NCI-H748 treated with DMSO at 0.1 percent for 48 hours (cell line): ENCODE measurements at places on chromosomes 3 and 15.

GRCh38 chr3:105826778-105827634, 41.8 kb downstream of the CBLB start:
- DNase-seq: no peak

- DNase-seq: no peak
Measured at GRCh38 chr3:52248165-52248541, 2.6 kb downstream of the PPM1M start.

- no peak for DNase-seq
Measured at GRCh38 chr15:86623236-86623635, 543.6 kb downstream of the AGBL1 start.

DNA sequence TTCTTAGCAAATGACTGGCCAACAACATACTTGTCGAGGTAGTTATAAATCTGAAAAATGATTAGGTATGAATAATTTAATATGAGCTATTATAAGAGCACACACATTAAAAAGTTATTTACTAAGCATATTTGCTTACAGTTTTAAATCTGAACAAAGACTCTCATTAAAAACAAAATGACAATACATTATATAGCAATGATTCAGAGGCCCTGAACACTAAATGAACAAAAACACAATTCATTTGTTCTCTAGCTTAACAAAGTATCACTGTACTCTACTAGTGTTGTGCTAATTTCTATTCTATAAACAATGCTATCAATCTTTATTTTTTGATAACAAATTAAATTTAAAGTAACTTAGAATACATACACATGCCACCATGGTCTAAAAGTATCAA, 21.0 kb downstream of the CLPX start:
- no peak for DNase-seq

- no peak for DNase-seq
Measured at GRCh38 chr15:31554261-31554660, 227.6 kb downstream of the KLF13 start.

DNA sequence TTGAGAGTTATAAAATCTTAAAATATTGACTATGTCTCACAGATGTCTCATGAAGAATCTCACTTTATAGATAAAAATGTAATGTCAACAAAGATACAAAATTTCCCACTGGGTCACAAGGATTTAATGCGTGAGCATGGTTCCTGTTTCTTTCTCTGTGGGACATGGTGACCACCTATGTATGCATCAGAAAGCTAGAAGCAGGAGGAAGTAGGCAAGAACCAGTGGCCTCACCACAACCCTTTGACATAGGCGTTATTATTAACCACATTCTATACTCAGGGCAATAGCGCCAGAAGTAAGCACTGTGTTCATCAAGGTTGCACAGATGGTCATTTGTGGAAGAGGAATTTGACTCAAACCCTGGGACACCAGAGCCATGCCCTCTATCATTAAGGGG, 11.7 kb upstream of the ADAMTS17 start:
- no peak for DNase-seq

GRCh38 chr3:124137216-124137615, 145.3 kb upstream of the ROPN1 start:
- DNase-seq: peak; percentile 93

GRCh38 chr3:187942658-187943241, 197.5 kb upstream of the BCL6 start:
- no peak for DNase-seq

DNA sequence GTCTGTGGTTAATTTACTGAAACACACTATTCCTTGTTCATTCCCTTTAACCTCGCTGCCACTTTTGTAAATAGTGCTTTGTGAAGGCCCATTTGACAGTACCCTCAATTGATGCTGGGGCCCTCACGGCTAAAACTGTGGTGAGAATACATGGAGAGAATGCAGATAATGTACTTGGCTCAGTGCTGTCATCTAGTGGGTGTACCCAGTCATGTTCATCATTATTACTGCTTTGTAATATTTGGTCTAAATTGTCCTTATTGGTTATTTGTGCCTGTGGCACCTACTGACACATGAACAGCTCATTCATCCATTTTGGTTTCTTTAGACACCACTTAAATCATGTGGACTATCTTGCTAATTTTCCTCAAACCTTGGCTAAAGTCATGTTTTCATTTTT, 543.6 kb downstream of the EDEM1 start:
- DNase-seq: no peak

GRCh38 chr3:36615861-36616260, 148.5 kb downstream of the DCLK3 start:
- DNase-seq: no peak

DNA sequence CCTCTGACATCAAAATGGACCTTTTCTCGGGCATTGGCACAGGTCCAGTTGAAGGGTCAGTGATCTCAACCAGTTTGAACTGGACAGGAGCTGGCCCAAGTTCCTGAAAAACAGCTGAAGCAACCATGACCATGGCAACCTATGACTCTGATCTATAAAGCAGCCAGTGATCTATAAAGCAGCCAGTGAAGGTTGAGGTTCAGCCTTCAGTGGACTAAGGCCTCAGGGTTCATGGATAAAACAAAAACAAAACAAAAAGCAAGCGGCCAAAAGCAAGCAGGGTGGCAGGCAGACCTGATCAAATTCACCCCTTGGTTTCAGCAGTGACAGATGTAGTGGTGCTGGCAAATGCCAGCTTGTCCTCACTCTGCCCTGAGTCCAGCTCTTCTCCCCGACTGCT, 10.0 kb upstream of the CHRNB4 start:
- DNase-seq: no peak

- DNase-seq: no peak
Measured at GRCh38 chr15:79595306-79595705, 163.2 kb downstream of the MINAR1 start.

- DNase-seq: no peak
Measured at GRCh38 chr15:31024330-31024729, 32.9 kb upstream of the MTMR10 start.

DNA sequence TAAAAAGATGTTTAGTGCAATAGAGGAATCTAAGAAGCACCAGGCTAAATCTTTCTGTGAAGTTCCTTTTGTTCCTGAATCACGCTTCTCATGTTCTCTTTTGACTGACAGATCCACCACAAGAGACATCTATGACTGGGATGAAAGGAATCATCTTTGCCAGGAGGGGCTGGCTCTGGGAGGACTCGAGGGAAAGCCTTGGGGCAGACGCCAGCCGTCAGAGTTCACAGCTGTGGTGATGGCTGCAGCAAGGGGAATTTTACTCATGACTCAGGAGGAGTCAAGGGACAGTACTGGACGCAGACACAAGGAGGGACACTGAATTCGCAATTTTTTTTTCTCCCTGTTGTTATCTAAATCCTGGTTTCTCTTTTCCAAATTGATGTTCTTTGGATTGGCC, 38.7 kb downstream of the C3orf38 start:
- no peak for DNase-seq

- no peak for DNase-seq
Measured at GRCh38 chr3:1348547-1348946, 255.7 kb downstream of the CNTN6 start.

DNA sequence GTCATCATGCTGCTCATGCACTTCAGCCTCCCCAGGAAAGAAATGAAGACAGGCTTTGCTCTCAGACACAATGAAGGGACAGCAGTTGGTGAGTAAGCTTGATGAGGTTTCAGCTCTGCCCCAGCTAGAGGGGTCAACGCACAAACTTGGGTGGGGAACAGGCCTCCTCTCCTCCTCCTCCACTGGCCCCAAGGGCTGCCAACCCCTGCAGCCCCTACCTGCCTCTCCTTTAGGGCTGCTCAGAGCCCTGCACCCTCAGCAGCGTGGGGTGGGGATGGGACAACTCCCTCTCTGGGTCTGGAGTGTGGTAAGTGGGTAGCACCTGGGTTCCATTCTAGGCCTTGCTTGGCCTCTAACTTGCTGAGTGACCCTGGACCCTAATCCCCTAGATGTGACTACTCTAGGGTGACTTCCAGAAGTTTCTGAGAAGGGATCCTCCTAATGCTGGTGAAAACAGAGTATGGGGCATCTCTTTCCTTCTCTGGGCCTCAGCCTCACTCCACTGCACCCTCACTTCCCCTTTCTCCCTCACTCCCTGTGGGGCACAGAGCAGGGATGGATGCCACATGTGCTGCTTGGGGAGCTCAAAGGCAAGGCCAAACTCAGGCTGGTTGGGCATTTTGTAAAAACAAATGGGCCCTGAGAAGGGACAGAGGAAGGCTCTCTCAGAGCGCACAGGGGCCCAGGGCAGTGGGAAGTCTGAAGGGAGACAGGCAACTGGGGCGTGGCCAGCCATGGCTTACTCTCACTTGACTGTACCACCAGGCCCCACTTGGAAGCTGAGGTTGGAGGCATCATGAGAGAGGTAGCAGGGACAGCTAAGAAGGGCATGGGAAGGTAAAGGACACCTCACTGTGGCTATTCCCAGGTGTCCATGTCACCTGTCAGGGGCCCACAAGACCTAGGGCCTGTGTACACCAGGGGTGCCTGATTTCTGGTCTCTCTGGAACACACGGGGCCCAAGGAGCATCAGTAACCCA, 64.0 kb downstream of the SYNM start:
- DNase-seq: no peak

DNA sequence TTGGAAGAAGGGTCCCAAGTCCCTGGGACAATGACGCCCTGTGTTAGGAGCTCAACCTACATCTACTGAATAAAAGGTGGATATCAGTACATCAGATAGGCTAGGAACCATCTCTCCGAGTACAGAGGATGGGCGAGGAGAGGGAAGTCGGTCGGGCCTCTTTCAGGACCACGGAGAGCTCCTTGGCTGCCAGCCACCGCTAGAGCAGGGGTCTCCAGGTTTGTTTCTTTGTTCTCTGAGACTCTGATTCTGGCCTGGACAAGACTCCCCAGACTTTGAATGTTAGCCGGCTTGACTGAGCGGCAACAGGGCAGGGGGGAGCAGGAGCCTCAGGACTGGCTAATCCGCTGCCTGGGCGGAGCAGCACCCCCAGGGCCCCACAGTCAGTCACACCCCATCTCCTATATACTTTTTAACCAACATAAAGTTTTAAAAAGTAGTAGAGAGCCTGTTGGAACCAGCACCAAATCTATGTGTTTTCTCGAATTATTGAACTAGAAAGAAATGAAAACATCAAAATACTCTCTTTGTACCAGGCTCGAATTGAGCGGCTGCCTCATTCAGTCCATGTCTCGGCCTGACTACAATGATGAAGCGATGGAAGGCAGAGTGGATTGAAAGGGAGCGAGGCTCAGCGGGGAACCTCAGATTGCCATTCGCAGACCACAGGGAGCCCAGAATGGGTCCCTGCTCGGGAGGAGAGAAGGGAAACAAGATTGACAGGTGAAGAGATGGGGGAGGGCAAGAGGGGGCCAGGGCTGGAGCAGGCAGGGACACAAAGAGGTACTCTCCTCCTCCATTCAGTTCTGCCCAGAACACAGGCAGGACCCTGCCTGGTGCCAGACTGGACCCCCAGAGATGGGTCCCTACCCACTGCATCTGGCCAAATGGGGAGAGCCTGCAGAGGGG, 131.6 kb downstream of the TPRA1 start:
- no peak for DNase-seq

DNA sequence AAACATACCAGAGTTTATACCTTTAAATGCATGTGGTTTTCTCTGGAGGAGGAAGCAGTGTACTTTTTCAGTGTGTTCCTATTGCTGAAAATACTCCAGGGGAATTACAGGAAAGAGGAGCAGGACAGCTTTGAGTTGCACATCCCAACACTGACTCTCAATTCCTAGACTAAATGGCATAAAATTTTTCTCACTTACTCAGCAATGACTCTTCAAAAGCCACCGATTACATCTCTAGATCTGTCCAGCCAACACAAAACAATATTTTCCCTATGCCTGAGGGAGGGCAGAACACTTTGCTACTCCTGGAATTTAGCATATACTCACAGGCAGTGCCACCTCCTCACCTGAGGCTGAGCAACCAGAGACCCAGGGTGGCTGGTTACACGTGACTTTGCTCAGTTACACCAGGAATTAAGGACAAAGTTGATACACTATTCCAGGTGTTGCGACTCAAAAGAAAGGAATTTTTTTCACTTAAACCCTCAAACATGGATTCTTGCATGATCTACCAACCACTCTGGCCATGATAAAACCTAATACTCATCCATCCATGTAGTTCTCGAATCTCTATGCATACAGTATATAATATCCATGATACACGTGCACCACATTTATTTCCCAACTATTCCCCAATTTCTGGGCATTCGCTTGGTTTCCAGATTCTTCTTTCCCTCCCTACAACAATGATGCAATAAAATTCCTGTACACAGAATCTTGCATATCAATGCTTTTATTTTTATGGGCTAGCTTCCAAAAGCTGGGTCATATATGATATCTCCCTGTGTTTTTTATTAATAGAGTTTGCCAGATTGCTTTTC, 194.6 kb downstream of the THRB start:
- DNase-seq: no peak

DNA sequence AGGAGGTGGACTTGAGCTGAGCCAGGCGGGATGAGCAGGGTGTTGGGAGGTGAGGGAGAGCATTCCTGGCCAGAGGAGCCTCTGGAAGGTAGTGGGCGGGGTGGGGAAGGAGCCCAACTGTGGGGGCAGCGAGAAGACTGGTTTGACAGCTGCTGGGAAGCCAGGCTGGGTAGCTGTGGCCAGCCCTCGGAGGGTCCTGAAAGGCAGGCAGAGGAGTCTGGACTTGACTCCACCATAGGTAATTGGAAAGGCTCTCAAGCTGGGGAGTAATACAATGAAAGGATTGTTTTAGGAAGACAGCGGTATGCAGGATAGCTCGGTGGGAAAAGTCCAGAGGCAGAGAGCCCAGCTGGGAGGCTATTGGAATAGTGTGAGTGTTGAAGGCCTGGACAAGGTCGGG, 17.2 kb downstream of the EPHB3 start:
- DNase-seq: no peak

DNA sequence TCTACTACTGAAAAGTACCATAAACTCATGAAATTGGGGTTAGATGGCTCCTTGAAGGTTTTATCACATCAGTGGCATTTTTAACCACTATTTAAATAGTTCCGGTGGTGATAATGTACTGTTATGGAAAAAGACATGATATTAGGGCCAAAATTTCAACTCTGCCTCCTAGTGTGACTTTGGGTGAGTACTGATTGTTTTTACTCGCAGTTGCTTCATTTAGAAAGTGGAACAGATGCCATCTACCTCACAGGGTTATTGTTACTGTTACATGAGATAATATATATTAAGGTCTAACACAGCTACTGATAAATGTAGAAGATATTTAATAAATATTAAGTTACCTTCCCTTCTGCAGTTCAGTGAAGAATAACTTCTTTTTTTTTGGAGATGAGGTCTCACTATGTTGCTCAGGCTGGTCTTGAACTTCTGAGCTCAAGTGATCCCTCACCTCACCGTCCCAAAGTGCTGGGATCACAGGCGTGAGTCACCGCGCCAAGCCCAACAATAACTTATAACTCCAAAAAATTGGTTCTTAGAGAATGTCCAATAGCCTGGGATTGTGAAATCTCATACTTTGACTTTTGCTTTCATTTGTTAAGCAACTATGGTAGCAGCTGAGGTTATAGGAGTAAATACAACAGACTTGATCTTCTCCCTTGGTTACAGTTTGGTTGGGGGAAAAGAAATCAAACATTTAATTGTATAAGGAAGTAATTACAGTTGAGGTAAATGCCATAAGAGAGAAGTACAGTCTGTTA, 48.3 kb downstream of the MEF2A start:
- DNase-seq: no peak

GRCh38 chr3:41178576-41178975, 20.7 kb upstream of the CTNNB1 start:
- DNase-seq: no peak
